ENCODE measurements at places on chromosomes 3 and 15.

GRCh38 chr3:45012577-45012976 lies 13.5 kb upstream of the CLEC3B start:
- no peaks in the 10 kb centered on the region for H3K4me1 ChIP-seq
- DNase-seq = no peak
- no peaks in the 10 kb centered on the region for H3K27me3 ChIP-seq
- H3K4me3 ChIP-seq = no peak overlapping the region

DNA sequence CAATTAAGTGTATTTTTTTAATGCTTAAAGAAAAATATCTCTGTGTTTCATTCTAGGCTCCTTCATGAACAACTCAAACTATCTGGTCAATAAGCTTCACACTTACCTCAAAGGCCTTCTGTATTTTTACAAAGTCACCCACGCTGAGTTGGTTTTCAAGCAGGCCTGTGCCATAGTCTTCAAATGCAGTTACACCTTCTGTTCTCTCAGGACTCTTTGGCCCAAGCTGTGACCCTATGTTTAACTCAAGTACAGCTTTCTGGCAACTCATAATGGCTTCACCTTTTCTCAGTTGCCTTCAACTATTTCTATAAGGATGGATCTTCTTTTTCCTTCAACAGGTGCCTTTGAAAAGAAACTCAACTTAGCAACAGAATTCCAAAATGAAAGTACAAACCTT lies 587 bp downstream of the WDR49 start:
- no peaks in the 10 kb centered on the region for H3K4me1 ChIP-seq
- no peak overlapping the region for H3K4me3 ChIP-seq
- no peaks in the 10 kb centered on the region for H3K36me3 ChIP-seq
- DNase-seq = no peak

- H3K4me3 ChIP-seq = peak overlapping the region; percentile 53
- H3K4me1 ChIP-seq = peaks cover 46% of the 10 kb centered on the region
- H3K36me3 ChIP-seq = peaks cover 5% of the 10 kb centered on the region
- peak overlapping the region; percentile 75 for H3K27ac ChIP-seq
- no peaks in the 10 kb centered on the region for H3K27me3 ChIP-seq
- peak; percentile 91 for DNase-seq
These were observed 72.6 kb upstream of the ZBED2 start for GRCh38 chr3:111667621-111668239.

- H3K4me3 ChIP-seq = no peak overlapping the region
- H3K27ac ChIP-seq = no peak overlapping the region
- H3K27me3 ChIP-seq = no peaks in the 10 kb centered on the region
- H3K4me1 ChIP-seq = no peaks in the 10 kb centered on the region
These were observed 256.6 kb upstream of the PROK2 start for GRCh38 chr3:72041511-72041910.

GRCh38 chr3:57816471-57817095 lies 60.5 kb downstream of the SLMAP start:
- H3K27me3 ChIP-seq = no peaks in the 10 kb centered on the region
- no peak overlapping the region for H3K27ac ChIP-seq
- H3K4me3 ChIP-seq = no peak overlapping the region
- H3K36me3 ChIP-seq = no peaks in the 10 kb centered on the region
- no peak for DNase-seq

DNA sequence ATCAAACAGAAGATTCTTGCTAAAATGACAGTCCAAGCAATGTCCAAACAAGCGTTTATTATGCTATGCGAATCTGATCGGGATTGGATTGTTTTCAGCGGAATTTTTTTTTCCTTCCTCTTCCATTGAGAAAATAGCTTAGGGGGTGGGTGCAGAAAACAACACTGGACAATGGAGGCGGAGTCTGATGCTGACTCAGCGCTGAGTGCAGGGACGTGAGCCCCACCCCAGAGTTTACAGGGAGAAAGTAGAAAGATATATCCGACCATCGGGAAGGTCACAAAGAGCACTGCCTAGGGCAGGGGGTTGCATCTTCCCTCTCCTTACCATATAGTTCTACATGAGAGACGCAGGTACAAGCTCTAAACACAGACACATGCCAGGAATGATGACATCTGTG lies 117.0 kb downstream of the FOXP1 start:
- no peak for DNase-seq
- H3K4me3 ChIP-seq = no peak overlapping the region
- H3K27me3 ChIP-seq = no peaks in the 10 kb centered on the region
- no peak overlapping the region for H3K27ac ChIP-seq

GRCh38 chr15:98792117-98792516 lies 143.8 kb downstream of the IGF1R start:
- H3K27ac ChIP-seq = no peak overlapping the region
- DNase-seq = no peak
- no peaks in the 10 kb centered on the region for H3K27me3 ChIP-seq
- no peak overlapping the region for H3K4me3 ChIP-seq

- no peaks in the 10 kb centered on the region for H3K4me1 ChIP-seq
- no peak overlapping the region for H3K4me3 ChIP-seq
- H3K27ac ChIP-seq = no peak overlapping the region
- no peaks in the 10 kb centered on the region for H3K36me3 ChIP-seq
- no peaks in the 10 kb centered on the region for H3K27me3 ChIP-seq
These were observed 1.4 kb downstream of the CACNA2D3 start for GRCh38 chr3:54123776-54124196.

DNA sequence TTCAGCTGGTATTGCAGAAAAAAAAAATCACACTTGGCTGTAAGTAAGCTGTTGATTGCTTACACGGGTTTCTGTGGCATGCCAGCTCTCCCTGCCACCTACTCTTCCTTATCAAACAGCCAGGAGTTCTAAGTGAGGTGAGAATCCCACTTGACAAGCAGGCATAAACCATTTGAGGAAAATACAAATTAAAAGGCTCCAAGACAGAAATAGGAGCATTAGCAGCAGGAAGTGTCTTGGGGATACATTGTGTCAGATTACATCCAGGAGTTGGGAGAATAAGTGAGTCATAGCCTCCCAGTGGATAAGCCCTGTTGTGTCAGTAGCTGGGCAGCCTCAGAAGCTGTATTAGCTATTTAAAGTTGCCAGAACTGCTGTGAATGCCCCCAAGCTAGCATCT lies 256.0 kb downstream of the CNTN4 start:
- DNase-seq = no peak
- no peaks in the 10 kb centered on the region for H3K4me1 ChIP-seq
- H3K27ac ChIP-seq = no peak overlapping the region
- H3K27me3 ChIP-seq = no peaks in the 10 kb centered on the region
- H3K36me3 ChIP-seq = no peaks in the 10 kb centered on the region

DNA sequence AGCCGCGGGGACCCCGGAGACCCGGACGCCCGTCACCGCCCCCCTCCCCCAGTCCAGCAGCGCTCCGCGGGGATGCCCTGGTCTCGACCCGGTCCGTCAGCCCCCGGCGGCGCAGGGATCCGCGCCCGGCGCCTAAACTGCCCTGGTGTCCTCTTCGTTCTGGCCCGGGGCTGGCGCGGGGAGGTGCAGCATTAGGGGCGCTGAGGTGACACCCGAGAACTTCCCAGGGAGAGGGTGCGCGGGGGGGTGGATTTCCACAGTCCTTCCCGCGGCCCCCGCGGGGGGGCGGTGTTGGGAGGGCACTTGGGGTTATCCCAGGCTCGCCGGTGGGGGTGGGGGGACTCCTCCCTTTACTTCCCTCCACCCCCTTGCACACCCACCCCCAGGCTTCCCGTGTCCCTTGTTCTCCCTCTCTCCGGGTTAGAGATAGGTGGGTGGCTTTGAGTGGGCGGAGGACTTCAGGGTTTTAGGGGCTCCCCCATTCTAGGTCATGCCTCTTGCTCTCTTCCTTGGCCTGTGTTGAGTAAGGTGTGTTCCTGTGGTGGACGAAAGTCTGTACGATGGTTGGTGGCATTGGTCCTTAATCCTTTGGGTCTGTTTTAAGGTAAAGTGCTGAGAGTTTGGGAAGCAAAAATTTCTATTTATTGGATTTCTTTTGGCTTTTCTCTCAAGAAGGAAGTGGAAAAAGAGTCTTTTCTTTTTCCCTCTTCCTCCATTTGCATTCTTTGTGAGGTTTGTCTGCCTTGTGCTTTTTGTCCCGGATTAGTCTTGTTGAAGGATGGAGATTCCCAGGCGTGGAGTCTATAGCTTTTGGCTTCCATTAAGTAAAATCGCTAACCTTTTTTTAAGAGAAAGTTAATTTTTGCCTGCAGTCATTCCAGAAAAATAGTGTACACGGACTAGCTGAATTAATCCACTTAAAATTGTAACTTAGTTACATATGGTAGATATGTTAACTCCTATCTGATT lies 811 bp downstream of the SKIL start:
- peak overlapping the region; percentile 63 for H3K4me3 ChIP-seq
- peak overlapping the region; percentile 99 for H3K27ac ChIP-seq
- peaks cover 13% of the 10 kb centered on the region for H3K4me1 ChIP-seq
- no peaks in the 10 kb centered on the region for H3K36me3 ChIP-seq
- no peaks in the 10 kb centered on the region for H3K27me3 ChIP-seq

- no peaks in the 10 kb centered on the region for H3K4me1 ChIP-seq
- H3K36me3 ChIP-seq = no peaks in the 10 kb centered on the region
- DNase-seq = no peak
- no peak overlapping the region for H3K27ac ChIP-seq
- H3K27me3 ChIP-seq = no peaks in the 10 kb centered on the region
- no peak overlapping the region for H3K4me3 ChIP-seq
These were observed 18.0 kb upstream of the SPTBN5 start for GRCh38 chr15:41911691-41912345.

- no peak for DNase-seq
- H3K36me3 ChIP-seq = no peaks in the 10 kb centered on the region
- no peak overlapping the region for H3K4me3 ChIP-seq
- no peaks in the 10 kb centered on the region for H3K4me1 ChIP-seq
- H3K27ac ChIP-seq = no peak overlapping the region
These were observed 26.7 kb downstream of the SLC2A2 start for GRCh38 chr3:170999737-171000242.

- no peaks in the 10 kb centered on the region for H3K36me3 ChIP-seq
- H3K4me3 ChIP-seq = no peak overlapping the region
- H3K27me3 ChIP-seq = no peaks in the 10 kb centered on the region
- DNase-seq = no peak
These were observed 154.2 kb upstream of the TNIK start for GRCh38 chr3:171614318-171614921.

DNA sequence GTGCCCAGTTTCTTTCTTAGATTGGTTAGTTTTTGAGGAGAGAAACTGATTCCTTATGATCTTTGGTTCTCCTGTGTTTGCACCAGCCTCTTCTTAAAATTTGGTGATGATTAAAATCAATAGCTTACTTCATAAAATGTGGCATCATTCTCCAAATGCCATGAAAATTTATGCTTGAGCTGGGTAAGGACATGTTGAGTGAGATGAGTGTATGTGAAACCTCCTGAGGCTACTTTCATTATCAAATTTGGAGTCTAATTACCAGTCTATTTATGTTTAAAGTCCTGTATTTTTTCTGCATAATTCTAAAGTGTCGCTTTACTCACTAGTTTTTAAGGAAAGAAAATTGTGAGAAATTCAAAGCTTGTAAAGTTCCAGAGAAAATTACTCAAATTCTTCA lies 102.1 kb downstream of the DIPK2A start:
- H3K27ac ChIP-seq = no peak overlapping the region
- no peaks in the 10 kb centered on the region for H3K36me3 ChIP-seq
- H3K4me3 ChIP-seq = no peak overlapping the region
- H3K4me1 ChIP-seq = no peaks in the 10 kb centered on the region
- H3K27me3 ChIP-seq = no peaks in the 10 kb centered on the region
- DNase-seq = no peak

GRCh38 chr3:98603580-98603979 lies 10.2 kb upstream of the CPOX start:
- H3K27me3 ChIP-seq = no peaks in the 10 kb centered on the region
- H3K36me3 ChIP-seq = no peaks in the 10 kb centered on the region
- no peaks in the 10 kb centered on the region for H3K4me1 ChIP-seq
- no peak for DNase-seq
- H3K4me3 ChIP-seq = no peak overlapping the region
- H3K27ac ChIP-seq = no peak overlapping the region

DNA sequence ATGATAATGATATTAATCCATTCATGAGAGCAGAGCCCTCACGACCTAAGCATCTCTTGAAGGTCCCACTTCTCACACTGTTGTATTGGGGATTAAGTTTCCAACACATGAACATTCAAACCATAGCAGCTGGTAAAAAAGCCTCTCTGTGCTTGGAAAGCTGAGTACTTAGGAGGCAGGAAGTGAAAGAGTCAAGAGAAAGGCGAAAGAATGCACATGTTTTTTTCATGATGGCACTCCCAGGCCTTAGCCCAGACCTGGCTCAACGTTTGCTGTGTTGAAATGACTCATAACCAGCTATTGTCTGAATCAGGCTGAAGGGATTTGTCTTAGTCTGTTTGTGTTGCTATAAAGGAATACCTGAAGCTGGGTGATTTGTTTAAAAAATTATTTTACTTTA lies 84.4 kb upstream of the RGMA start:
- no peaks in the 10 kb centered on the region for H3K4me1 ChIP-seq
- H3K27ac ChIP-seq = no peak overlapping the region
- H3K36me3 ChIP-seq = no peaks in the 10 kb centered on the region
- no peak overlapping the region for H3K4me3 ChIP-seq

DNA sequence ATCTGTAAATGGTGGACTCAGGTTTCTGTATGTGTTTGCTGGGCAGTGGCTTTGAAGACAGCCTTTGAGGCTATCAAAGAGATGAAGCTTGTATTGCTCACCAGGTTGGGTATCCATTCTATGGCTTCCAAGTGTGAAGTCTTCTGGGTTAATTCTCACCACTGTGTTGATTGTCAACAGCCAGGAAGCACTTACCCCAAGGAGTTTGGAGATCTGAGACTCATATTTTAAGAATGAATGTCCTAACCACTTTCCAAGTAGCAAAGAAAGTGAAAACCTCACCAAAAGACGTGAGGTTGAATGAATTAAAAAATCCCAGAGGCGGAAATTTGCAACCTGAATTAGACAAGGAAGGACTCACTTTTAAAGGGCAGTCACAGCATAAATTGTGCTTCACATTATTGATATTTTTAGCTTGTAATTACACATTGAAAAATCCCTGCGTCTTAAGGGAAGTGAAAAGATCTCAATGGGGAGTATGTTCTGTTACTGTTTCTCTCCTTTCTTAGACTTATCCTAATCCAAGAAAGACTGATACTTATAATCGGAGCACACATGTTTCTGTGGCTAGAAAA lies 304.0 kb upstream of the TPRG1 start:
- H3K27ac ChIP-seq = no peak overlapping the region
- H3K36me3 ChIP-seq = no peaks in the 10 kb centered on the region
- no peak for DNase-seq
- H3K4me1 ChIP-seq = no peaks in the 10 kb centered on the region

DNA sequence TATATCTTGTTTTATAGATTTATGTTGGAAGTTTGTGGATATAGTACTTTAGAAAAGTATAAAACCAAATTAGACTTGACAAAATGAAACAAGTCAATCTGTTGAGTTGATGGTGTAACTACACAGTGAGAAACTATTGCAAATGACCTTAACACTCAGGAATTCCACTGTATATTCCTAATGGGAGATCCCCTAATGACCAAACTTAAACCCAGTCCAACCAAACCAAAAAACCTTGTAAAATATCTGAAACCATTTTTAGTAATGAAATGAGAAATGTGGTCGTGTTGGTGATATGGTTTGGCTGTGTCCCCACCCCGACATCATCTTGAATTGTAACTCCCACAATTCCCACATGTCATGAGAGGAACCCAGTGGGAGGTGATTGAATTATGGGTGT lies 31.9 kb upstream of the ATP13A3 start:
- H3K27ac ChIP-seq = no peak overlapping the region
- H3K4me3 ChIP-seq = no peak overlapping the region
- H3K4me1 ChIP-seq = no peaks in the 10 kb centered on the region
- no peaks in the 10 kb centered on the region for H3K36me3 ChIP-seq
- no peaks in the 10 kb centered on the region for H3K27me3 ChIP-seq
- DNase-seq = no peak

- H3K4me3 ChIP-seq = no peak overlapping the region
- peaks cover 67% of the 10 kb centered on the region for H3K4me1 ChIP-seq
- no peaks in the 10 kb centered on the region for H3K27me3 ChIP-seq
- H3K36me3 ChIP-seq = peaks cover 3% of the 10 kb centered on the region
- peak overlapping the region; percentile 42 for H3K27ac ChIP-seq
These were observed 42.2 kb downstream of the TBC1D2B start for GRCh38 chr15:78035321-78035751.

All from naive thymus-derived CD4-positive, alpha-beta T cell (primary cell).